ENCODE measurements at places on chromosomes 16 and 17.
A peak's percentile ranks its signal among the peaks of the same experiment; 100 is the strongest.

GRCh38 chr16:65828296-65828695, 538.2 kb upstream of the CDH5 start:
- no peak for DNase-seq

DNA sequence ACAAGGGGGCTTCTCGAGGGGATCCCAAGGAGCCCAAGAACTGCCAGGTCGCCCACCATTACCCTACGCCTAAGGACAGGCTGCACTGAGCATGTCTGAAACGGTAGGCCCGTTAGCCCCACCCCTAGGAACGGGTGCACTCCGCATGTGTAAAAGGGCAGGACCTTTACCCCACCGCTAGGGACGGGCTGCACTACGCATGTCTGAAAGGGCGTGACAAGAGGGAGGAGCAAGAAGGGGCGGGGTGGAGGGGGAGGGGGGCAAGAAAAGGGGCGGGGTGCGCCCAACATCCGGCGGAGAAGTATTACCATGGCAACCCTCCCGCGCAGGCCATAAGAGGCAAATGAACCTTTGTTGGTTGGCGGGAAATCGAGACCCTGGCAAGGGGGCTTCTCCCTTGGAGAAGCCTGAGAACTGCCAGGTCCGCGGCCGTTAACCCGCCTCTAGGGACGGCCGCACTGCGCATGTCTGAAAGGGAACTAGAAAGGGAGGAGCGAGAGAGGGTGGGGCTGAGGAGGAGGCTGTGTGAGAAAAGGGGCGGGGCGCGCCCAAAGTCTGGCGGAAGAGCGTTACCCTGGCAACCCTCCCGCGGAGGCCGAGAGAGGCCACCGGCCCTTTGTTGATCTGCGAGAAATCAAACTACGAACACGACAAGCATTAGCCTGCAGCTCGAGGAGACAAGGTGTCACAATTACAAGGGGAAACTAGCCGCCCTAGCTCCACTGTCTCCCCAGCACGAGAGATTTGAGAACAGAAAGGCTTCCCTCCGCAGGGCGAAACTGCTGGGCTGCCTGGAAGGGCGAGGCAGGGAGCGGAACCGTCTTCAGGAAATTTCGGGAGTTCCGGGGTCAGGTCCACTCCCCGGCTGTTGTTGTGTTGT, 2046.8 kb downstream of the TP53TG3F start:
- no peak for DNase-seq

DNA sequence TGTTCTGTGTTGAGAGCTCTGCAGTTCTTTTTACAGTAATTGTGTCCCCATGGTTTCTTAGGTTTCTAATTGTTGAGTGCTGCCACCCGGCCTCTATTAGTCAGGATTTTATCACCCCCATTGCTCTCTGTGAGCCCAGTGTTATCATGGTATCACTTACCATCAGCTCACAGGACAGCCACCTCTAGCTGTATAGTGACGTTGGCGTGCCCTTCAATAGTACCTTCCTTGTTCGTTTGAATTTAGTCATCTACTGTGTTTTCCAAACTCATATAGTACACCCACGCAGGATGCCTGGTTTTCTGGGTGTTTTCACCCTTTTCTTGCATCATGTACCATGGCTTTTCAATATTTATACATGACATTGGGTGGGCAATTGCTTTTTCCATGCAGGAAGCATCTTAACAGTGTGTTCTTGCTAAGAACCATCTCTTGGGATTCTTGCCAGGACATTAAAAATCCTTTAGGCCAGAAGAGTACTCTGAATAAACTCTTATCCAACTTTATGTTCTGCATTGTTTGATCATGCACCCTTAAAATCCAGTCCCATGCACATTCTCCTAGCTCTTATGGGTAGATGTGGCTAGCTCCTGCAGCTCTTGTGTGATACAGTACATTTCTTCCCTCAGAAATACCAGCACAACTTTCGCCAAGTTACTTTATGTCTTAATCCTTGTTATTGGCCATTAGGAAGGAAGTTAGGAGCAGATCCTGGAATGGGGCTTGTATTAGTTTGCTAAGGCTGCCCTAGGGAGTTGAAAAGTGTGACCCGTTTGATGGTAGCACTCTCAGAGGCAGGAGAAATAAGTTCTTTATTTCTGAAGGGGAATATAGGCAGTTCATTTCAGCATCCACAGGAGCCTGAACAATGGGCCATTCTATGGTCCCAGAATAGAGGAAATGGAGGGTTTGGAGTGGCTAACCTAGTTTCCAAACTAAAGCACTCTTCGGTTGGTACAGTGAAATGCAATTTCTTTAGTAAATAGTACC, 11.3 kb upstream of the ABCA10 start:
- no peak for DNase-seq

- no peak for DNase-seq
Measured at GRCh38 chr17:17849845-17850373, 13.1 kb upstream of the SREBF1 start.

- no peak for DNase-seq
Measured at GRCh38 chr17:45425984-45426413, 6.7 kb downstream of the ARHGAP27 start.

GRCh38 chr16:27154705-27155521, 48.4 kb upstream of the KDM8 start:
- no peak for DNase-seq

GRCh38 chr16:57093666-57094564, 1.5 kb downstream of the CPNE2 start:
- no peak for DNase-seq

GRCh38 chr17:80101011-80101945, at the start of gene GAA:
Gene GAA, plus strand, starts transcription at chr17:80101581. Its CDS starts 3,006 bp downstream, at chr17:80104587.
- DNase-seq = peak; percentile 79

GRCh38 chr16:81238296-81239011, at the start of gene BCO1:
Gene BCO1, plus strand, starts transcription at chr16:81238689. Its CDS starts 220 bp downstream, at chr16:81238909.
- DNase-seq = peak; percentile 8

DNA sequence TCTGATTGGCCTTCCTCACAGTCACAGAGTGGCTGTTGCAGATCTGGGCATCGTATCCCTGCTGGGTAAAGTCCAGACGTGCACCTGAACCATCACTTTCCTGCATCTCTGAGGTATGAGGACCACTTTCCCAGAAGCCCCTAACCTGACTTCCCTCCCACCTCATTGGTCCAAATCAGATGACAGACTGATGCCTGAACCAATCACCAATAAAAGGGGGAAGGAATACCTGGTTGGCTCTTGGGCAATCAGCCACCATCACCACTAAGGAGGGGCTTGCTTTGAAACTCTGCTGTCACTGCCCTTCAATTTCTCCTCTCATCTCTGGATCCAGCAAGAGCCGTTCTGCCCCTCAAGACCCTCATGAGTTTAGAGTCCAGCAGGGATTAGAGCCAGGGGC, 13.6 kb upstream of the WFDC1 start:
- no peak for DNase-seq

DNA sequence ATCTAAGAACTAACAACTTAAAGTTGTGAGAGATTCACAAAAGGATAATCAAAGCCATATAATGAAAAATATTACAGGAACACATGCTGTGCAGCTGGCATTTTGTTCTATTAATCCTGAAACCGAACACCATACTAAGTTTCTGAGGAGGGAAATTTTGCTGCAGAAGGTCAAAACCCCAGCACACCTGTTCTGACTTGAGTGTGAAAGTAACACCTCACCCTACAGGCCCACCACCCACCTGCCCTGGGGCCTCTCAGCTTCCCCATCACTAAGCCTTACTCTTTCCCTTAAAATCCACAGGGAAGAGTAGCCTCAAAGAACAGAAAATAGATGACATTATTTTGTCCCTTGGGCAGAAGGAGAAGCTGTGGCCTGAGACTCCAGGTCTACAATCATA, 44.8 kb downstream of the STAT5A start:
- no peak for DNase-seq

GRCh38 chr16:71421911-71422310, 19.9 kb downstream of the TLE7 start:
- DNase-seq = no peak

DNA sequence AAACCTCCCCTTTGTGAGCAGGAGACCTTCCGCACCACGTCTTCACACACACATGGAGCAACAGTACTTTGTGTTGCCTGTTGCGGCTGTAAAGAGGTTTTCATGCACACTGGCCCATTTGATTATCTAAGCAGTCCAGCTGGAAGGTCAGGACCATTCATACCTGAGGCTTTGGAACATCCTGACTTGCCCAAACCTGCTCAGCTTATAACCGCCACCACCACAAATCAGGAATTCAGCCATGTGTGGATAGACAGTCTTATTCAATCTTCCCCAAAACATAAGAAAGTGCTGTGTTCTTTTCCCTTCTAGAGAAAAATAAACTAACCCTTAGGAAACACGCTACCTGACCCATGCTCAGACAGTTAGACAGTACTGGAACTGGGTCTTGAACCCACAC, 81.6 kb upstream of the XYLT1 start:
- DNase-seq = no peak

DNA sequence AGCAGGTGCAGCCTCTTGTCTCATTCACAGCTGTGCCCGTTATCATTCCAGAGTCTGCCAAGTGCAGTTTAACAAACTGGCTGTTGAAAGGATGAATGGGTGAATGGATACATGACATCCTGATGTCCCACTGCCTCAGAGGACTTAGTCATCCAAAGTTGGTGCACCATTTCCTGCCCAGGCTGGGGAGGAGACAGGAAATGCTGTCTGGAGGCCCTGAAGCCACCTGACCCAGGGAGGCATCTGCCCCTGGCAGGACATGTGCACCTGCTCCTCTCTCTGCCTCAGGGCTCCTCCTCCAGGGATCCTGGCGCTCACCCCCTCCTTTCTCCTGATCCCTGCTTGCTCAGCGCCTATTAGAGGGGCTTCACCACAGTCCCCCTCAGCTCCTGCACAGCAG, 1.8 kb upstream of the CD300C start:
- DNase-seq = no peak

DNA sequence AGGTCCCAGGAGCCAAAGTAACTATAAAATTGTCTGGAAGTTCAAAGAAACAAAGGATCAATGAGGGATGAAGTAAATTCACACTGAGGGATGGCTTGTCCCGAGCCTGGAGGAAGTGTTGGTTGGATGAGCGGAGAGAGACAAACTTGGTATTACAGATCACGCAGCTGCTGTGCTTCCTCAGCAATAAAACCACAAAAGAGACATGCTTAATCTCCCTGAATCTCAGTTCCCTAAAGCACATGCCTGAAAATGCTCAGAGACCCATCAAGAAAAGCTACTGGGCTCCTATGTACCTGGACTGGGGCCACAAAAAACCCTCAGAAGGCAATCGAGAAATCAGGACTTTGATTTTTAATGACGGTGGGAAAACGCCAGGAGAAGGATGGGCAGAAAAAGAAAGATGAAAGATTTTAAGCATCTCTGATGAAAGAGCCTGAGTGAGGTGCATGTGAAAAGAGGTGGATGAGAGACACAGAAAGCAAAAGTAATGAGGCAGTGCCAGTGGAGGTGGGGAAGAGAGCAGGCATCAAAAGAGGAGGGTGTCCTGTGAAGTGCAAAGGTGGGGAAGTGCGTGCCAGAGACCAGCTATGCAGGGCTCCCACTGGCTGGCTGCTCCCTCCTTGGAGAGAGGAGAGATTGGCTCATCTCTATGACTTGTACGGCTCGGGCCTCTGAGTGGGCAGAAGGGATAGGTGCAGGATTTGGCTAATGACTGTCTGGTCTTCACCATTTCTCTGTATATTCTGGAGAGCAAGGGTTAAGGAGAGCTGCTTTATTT, 143.7 kb downstream of the ABCC12 start:
- DNase-seq = no peak

- peak; percentile 67 for DNase-seq
Measured at GRCh38 chr17:68511671-68512246, 471 bp upstream of the PRKAR1A start.

DNA sequence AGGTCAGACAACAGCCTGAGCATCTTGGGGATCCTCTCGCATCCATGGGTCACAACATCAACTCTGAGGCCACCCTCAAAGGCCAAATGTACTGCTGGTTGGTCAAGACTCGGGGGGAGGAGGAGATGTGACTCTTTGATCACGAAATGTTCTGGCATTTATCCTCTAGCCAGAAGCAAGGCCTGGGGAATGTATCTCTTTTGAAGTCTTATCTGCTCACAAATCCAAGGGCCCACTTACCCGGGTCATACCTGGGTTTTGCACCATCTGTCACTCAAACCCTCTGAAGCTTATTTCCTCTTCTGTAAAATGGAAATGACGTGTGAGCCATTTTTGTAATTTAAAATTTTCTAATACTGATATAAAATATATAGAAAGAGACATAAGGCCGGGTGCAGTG, 13.2 kb downstream of the CA7 start:
- no peak for DNase-seq

- no peak for DNase-seq
Measured at GRCh38 chr16:11870399-11870798, 19.1 kb upstream of the RSL1D1 start.

DNA sequence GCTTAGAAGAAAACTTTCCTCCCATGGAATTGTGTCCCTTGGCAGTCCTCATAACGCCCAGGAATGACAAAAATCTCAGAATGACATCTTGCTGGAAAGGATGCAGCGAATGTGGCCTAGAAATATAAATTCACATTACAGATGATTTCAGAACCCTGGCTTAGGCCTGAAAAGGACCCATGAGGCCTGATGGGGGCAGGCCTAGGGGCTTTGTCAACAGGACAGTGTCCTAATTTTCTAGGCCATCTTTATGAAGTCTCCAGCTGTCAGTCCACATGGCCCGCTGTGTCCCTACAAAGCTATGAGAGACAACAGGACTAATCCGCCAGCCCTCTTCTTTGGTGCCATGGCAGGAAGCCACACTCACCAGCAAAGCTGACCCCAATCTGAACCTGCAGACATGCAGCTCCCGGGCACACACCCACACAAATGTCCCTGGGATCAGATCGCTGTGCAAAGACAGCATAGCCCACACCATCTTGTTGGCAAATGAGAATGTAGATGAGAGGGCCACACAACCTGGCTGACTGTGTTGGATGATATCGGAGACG, 40.4 kb upstream of the DNAH17 start:
- no peak for DNase-seq

DNA sequence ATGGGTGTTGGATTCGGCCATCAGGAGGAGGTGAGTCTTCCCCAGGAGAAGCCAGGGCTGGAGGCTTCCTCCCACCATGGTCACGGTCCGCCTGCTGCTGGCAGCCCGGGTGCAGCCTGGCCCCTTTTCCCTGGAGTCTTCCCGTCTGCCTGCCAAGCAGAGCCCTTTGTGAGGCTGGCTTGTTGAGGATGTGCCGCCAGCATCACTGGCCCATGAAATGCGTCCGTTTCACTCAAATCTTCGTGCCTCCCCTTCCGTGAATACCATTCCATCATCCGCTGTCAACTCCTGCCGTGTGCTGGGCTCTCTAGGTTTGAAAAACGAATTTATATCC, 9.6 kb downstream of the VPS4A start:
- DNase-seq = no peak

DNA sequence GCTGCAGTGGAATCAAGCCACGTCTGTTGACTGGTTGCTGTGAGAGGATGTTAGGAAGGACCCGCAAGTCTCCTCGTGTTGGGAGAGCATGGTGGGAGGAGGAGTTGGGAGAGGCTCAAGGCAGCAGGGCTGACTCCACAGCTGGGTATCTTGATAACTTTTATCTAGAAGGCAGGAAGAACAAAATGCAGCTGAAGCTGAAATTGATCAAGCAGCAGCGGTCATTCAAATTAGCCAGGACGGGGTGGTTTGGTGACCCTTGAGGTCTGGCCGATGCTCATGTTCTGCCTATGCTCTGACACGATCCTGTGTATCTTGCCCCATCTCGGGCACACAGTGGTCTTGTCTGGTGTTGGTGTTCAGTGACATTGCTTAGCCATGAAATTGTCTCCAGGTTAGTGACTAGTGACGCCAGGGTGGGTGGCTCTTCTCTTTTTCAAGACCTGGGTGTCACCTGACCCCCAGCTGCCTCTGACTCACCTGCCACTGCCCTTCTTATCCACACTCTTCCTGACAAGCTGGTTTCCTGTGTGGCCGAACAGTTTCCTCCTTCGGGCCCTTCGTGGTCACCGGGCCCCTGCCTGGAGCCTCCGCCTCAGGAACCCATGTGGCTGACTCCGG, 19.1 kb downstream of the NPTX1 start:
- DNase-seq = no peak

GRCh38 chr17:39591958-39592954, 15.5 kb downstream of the NEUROD2 start:
- peak; percentile 44 for DNase-seq
